ENCODE measurements at places on chromosomes 5 and 9.

DNA sequence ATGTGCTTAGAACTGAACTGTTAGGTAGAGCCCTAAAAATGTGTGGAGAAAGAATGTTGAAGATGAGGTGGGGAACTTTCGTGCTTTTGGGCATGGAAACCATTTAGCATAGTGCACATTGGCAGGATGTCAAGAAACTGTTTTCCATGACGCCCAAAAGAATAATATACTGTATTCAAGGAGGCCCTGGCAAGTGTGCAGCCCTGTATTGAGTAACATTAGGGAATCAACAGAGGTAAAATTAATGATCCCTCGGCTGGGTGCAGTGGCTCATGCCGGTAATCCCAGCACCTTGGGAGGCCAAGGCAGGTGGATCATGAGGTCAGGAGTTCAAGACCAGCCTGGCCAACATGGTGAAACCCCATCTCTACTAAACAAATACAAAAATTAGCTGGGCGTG, 20.9 kb upstream of the PLIN2 start:
- DNase-seq: no peak

- DNase-seq: no peak
Observed at GRCh38 chr9:136411378-136411777, 920 bp downstream of the PMPCA start.

GRCh38 chr5:124328201-124328600, 418.2 kb downstream of the ZNF608 start:
- no peak for DNase-seq

GRCh38 chr5:31847354-31847753, 208.4 kb downstream of the PDZD2 start:
- DNase-seq: no peak

DNA sequence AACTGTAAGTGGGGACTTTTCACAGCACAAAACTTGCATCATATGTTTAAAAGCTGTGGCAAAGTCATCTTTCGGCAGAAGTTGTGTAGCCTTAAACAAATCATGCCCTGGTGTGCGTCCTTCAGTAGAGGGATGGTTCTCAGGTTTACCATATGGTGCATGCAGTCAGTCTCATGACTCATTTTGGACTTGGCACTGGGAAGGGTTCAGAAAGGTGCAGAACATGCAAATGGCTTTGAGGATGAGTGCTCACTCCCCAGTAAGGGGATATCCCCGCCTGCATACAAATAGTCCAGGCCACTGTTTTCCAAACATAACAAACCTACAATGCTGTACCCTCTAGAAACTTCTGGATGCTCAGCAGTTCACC, 260.3 kb downstream of the NDUFS4 start:
- DNase-seq: no peak

DNA sequence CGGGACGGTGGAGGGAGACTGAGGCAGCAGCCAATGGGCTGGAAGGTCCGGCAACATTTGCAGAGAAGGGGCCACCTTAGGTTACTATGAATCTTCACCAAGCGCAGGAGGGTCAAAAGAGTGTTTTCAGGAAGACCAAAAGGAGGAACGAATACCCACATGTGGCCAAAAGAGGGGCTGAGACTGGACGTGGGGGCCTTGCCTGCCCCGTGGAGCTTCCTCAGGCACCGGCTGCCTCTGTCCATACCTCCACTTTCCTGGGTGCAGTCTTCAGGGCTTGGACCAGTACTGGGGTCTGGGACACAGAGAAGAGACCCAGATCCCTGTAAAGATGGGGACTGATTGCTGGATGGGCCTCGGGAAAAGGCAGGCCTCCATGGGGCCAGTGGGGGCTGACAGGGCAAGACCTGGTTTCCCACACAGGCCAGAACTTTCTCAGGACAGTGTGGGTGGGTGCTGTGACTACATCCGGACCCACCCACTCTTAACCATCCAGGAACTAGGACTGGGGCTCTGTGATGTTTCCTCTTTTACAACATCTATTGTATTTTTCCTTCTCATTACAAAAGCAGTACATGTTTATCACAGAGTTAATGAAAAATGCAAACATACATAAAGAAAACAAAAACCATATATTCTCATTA, 294.7 kb downstream of the ZSWIM6 start:
- DNase-seq: no peak

GRCh38 chr5:177133853-177134696, 502 bp downstream of the NSD1 start:
- DNase-seq: peak; percentile 30

All from activated T-helper 9 cell treated with anti-CD3 and anti-CD28 coated beads, Interleukin-2, amount 50 U/mL, for 16 hours (primary cell).